ENCODE measurements at places on chromosomes 11 and 22.
A peak's percentile ranks its signal among the peaks of the same experiment; 100 is the strongest.

- no peak for DNase-seq
- H3K4me3 ChIP-seq, result no peak overlapping the region
- no peak overlapping the region for H3K27ac ChIP-seq
- H3K36me3 ChIP-seq, result no peaks in the 10 kb centered on the region
Observed at GRCh38 chr22:46652081-46652846, 32.1 kb downstream of the GRAMD4 start.

DNA sequence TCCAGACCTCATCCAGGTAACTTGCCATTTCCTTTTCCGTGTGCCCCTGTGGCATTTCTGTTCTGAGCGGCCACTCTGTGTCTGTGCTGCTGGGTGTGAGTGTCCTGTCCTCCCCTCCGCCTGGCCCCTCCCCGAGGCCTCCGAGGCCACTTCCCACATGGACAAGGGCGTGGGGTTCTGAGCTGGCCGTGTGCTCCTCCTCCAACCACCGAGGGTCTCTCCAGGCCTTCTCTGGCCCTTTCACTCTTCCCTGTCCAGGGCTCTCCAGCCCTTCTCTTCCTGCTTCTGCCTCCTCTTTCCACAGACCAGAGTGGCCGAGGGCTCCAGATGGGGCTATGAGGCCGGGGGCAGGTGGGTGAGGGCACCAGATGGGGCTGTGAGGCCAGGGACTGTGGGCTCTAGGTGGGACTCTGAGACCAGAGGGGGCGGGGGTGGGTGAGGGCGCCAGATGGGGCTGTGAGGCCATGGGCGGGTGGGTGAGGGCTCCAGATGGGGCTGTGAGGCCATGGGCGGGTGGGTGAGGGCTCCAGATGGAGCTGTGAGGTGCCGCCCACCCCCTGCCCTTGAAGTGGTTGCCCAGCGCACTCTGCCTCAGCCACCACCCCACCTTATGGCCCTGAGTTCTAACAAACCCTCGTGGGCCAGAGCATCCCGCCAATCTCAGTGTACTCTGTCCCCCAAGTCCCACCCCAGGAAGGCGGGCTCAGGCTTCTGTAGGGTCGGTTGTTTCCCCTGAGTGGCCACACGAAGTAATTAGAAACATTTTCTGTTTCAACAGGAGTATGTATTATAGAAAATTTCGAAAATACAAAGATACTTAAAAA, 24.1 kb downstream of the PTDSS2 start:
- DNase-seq, result no peak
- peaks cover 7% of the 10 kb centered on the region for H3K4me1 ChIP-seq

DNA sequence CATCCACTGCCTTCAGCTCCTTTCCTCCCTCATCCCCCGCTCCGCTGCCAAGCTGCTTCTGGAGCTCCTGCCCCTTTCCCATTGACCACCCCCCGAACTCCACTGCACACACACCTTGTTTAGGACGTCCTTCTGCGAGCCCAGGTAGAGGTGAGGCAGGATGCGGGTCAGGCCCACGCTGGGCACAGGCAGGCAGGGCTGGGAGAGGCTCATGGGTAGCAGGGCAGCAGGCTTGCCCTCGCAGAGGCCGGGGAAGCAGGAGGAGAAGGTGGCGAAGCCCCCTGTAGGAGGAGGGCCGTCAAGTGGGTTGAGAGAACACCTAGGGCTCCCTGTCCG, 13.3 kb downstream of the DUSP8 start:
- DNase-seq, result no peak
- no peak overlapping the region for H3K4me3 ChIP-seq
- H3K27ac ChIP-seq, result peak overlapping the region; percentile 22

DNA sequence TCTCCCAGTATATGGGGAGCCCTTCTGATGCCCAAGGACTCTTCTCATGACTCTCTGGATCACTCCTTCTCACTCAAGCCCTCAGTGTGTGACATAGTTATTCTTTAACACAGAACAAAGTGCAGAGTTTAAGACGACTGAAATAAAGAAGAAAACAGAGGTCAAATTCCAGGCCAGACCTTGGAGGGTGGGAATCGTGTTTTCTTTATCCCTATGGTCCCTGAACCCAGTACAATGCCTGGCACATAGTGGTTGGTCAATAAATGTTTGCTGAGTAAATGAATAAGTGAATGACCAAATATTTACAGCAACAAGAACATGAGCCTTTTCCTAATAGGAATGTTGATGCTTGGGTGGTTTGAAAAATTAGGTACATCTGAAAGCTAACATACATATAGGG, 28.8 kb downstream of the VSTM5 start:
- H3K27ac ChIP-seq, result no peak overlapping the region
- no peaks in the 10 kb centered on the region for H3K27me3 ChIP-seq
- peaks cover 2% of the 10 kb centered on the region for H3K36me3 ChIP-seq
- no peaks in the 10 kb centered on the region for H3K4me1 ChIP-seq
- DNase-seq, result no peak

- H3K4me3 ChIP-seq, result no peak overlapping the region
- H3K27me3 ChIP-seq, result no peaks in the 10 kb centered on the region
- no peak overlapping the region for H3K27ac ChIP-seq
- peaks cover 10% of the 10 kb centered on the region for H3K36me3 ChIP-seq
- no peaks in the 10 kb centered on the region for H3K4me1 ChIP-seq
Observed at GRCh38 chr11:108206171-108206570, 16.3 kb downstream of the NPAT start.

All from astrocyte (in vitro differentiated cells and primary cell).